Vein endothelial cell (primary cell): ENCODE measurements at places on chromosomes 11 and 22. TPM values are rescaled to one million over a fixed set of nuclear protein-coding genes. Genes with fewer than 3 reads are reported as not detected.

IL18BP gene
- total RNA-seq: 5.4 and 9.1 TPM in 2 replicates

MS4A3 gene
- total RNA-seq: not detected in 2 replicates

CEP126 gene
- 2.6 and 4.2 TPM in 2 replicates for total RNA-seq

PLEKHA7 gene
- 1.6 and 2.1 TPM in 2 replicates for total RNA-seq

POU2AF2 gene
- total RNA-seq: not detected in 2 replicates

MRGPRE gene
- total RNA-seq: not detected in 2 replicates

SHISA8 gene
- total RNA-seq: not detected in 2 replicates

CWF19L2 gene
- 10.1 and 10.4 TPM in 2 replicates for total RNA-seq

OR4A16 gene
- total RNA-seq: not detected in 2 replicates

CCDC82 gene
- 20.3 and 27.3 TPM in 2 replicates for total RNA-seq

SYT8 gene
- not detected in 2 replicates for total RNA-seq

TPCN2 gene
- 11.4 and 14.2 TPM in 2 replicates for total RNA-seq

CRYBB2 gene
- 0.19 TPM in 1 of 2 replicates, not detected in the other for total RNA-seq

NLRP14 gene
- 0.10 and 0.65 TPM in 2 replicates for total RNA-seq

SPON1 gene
- under 0.01 TPM in 2 replicates for total RNA-seq

GRAP2 gene
- not detected in 2 replicates for total RNA-seq

UPK3A gene
- not detected in 2 replicates for total RNA-seq

NRGN gene
- total RNA-seq: 2.6 and 4.8 TPM in 2 replicates

UBE2L6 gene
- 19.6 and 29.1 TPM in 2 replicates for total RNA-seq

CLCF1 gene
- total RNA-seq: 4.6 TPM in 2 replicates

IGLL1 gene
- not detected in 2 replicates for total RNA-seq

FOLR3 gene
- total RNA-seq: not detected in 2 replicates

PARVG gene
- under 0.01 and 0.33 TPM in 2 replicates for total RNA-seq

HOATZ gene
- not detected in 2 replicates for total RNA-seq

AMPD3 gene
- 2.1 and 2.9 TPM in 2 replicates for total RNA-seq

KIRREL3 gene
- total RNA-seq: 0.10 TPM in 1 of 2 replicates, not detected in the other

C22orf42 gene
- total RNA-seq: not detected in 2 replicates

FERMT3 gene
- 33.1 and 47.7 TPM in 2 replicates for total RNA-seq

NDUFA6 gene
- total RNA-seq: 26.5 and 30.9 TPM in 2 replicates

FGF3 gene
- total RNA-seq: not detected in 2 replicates

KBTBD3 gene
- total RNA-seq: 3.3 TPM in 2 replicates

CCDC73 gene
- total RNA-seq: not detected in 2 replicates

C11orf91 gene
- 0.33 TPM in 1 of 2 replicates, not detected in the other for total RNA-seq

CCND1 gene
- 323 and 360 TPM in 2 replicates for total RNA-seq

MAPK12 gene
- 73.3 and 79.7 TPM in 2 replicates for total RNA-seq

C11orf52 gene
- total RNA-seq: 0.65 TPM in 1 of 2 replicates, not detected in the other

SORL1 gene
- total RNA-seq: under 0.01 and 0.19 TPM in 2 replicates

LAYN gene
- 20.9 and 21.3 TPM in 2 replicates for total RNA-seq

ZNF70 gene
- 5.7 and 7.2 TPM in 2 replicates for total RNA-seq
